A549 treated with ZK216348 at 1 μM for 4 hours (cell line): ENCODE measurements at places on chromosomes 13 and 19. TPM values are rescaled to one million over a fixed set of nuclear protein-coding genes. Genes with fewer than 3 reads are reported as not detected.

The KLF2 gene
- 13.1 to 35.2 TPM (median 30.6 TPM) in 5 replicates for total RNA-seq

The GPR12 gene
- total RNA-seq, result not detected in 5 replicates

The MYCBP2 gene
- total RNA-seq, result 14.5 to 25.4 TPM (median 18.7 TPM) in 5 replicates

The PRR20D gene
- not detected in 5 replicates for total RNA-seq

The SLC7A9 gene
- 0.45 to 1.1 TPM (median 0.58 TPM) in 4 of 5 replicates, not detected in the other for total RNA-seq
